ENCODE measurements at places on chromosomes 11 and 22.
A peak's percentile ranks its signal among the peaks of the same experiment; 100 is the strongest.

- no peak for DNase-seq
Observed at GRCh38 chr11:78033040-78033439, 10.0 kb upstream of the KCTD14 start.

DNA sequence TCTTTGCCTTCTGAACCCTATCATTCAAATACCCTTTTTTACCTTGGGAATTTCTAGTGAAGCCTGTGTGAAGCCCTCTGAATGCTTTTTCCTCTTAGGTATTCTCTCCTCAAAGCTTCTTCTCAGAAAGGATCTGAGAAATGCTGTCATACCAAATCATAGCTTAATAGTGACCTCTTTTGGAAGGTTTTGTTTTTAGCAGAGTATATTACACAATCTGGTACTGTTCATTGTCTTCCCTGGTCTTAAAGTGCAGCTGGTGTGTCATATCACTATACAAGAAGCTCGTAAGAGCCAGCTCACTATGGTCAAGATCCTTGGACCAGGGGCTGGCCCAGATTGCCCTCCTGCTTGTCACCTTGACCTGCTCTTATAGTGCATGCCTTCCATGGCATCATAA is 204.4 kb upstream of the ANO5 start:
- DNase-seq, result no peak

DNA sequence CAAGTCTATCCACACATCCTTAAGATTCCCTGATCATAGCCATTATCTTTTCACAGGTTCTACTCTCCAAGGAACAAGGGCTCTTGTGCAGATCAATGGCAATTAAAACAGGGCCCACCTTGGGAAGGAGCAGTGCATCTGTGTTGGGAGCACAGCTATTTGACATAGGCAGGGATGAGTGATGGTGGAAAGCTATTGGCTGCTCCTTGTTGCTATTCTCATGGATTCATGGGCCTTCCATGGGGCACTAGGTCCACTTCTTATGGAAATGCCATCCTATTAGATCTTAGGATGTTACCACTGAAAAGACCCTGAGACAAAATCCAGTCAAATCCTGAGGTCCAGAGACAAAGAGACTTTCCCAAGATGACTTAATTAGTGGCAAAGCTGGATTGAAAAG is 148.6 kb upstream of the MTNR1B start:
- DNase-seq, result no peak

DNA sequence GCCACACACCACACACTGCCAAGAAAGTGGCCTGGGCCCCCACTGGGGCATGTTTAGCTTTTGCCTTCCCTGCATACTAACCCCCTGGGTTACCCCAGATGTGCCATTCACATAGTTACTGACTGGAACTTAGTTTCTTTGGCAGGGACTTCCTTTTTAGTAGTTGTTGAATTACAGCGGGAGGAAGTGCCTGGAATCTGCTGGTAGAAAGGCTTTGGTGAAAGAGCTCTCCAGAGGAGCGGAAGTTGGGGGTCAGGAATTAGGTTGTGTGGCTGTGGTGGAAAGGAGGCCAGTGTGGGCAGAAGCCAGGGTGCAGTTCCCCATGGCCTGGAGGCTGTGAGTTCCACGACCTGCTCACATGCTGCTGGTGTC is 69.0 kb downstream of the MED15 start:
- no peak for DNase-seq

DNA sequence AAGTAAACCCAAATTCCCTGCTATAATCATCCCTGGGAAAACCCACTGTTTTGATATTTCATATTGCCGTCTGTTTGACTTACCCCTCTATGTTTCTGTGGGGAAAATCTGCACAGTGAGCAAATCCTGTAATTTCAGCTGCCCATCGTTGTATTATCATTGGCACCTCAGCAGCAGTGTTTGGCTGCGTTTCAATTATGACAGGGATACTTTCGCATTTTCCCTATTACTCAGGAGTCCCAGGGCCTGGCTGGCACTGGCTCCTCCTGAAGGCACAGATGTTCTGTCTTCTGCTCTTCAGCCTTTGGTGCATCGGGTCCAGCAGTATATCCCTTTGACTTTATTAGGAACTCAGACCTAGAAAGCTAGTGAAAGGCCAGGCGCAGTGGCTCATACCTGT is 12.2 kb upstream of the MMP12 start:
- no peak for DNase-seq

- DNase-seq, result no peak
Observed at GRCh38 chr11:29227811-29228210, 789.0 kb downstream of the KCNA4 start.

DNA sequence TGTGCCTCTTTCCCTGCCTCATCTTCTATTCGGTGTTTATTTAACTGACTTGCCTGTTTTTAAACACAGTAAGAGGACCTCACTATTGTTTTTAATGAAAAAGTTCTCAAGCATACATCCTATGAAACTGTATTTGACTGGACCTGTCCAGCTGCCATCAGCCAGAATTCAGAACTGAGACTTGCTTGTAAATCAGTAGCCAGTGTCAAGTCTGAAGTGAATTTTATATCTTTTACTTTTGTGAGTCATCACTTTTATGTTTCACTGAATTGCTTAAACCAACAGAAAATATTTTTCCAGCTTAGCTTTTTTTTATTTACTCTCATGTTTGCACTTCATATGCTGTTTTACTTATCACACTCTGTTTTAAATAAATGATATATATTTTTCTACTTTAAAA is 88.3 kb downstream of the LUZP2 start:
- DNase-seq, result no peak

DNA sequence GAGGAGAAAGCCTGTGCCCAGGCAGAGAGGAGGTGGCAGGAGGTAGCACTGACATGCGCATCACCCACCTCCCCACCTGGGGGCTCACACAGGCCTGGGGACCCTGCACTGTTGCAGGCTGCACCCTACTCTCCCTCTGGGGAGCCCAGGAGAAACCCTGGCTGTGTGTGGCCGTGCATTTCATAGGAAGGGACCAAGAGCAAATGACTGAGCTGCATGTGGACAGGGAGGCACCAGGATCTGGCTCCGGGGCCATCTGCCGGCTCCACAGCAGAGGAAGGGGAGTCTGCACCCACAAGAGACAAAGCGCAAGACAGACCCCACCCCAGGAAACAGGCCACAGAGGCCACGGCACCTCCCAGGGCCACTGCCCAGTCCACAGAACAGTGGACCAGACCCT is 22.7 kb downstream of the BID start:
- DNase-seq, result no peak

DNA sequence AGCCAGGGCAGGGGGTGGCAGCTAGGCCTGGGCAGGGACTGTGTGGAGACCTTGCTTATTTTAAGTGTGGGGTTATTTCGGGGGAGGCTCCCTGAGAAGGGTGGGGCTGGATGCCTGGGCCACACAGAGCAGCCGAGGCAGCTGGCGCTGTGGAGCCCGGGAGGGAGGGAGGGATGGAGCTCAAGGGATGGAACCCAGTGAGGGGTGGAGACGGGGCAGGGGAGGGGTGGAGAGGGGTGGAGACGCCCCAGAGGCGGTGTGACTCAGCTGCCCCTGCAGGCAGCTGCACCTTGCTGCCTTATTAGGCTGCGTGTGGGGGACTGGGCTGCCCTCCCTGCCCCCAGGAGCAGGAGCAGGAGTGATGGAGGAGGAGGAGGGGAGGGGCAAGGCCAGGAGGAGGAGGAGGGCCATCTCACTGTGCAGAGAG is 9.8 kb upstream of the TSSC4 start:
- peak; percentile 32 for DNase-seq

- DNase-seq, result no peak
Observed at GRCh38 chr11:16933291-16933690, 80.9 kb downstream of the PLEKHA7 start.

DNA sequence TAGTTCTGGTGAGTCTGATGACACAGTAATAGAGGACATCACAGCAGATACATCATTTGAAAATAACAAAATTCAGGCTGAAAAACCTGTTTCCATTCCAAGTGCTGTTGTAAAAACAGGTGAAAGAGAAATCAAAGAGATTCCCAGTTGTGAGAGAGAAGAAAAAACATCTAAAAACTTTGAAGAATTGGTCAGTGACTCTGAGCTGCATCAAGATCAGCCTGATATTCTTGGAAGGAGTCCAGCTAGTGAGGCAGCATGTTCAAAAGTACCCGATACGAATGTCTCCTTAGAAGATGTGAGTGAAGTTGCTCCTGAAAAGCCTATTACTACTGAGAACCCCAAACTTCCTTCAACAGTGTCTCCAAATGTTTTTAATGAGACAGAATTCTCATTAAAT is 38.7 kb downstream of the RTN3 start:
- no peak for DNase-seq

GRCh38 chr11:118621784-118622375 is 14.5 kb downstream of the PHLDB1 start:
- no peak for DNase-seq

GRCh38 chr22:24950272-24950902 is 2.1 kb upstream of the KIAA1671 start:
- no peak for DNase-seq

DNA sequence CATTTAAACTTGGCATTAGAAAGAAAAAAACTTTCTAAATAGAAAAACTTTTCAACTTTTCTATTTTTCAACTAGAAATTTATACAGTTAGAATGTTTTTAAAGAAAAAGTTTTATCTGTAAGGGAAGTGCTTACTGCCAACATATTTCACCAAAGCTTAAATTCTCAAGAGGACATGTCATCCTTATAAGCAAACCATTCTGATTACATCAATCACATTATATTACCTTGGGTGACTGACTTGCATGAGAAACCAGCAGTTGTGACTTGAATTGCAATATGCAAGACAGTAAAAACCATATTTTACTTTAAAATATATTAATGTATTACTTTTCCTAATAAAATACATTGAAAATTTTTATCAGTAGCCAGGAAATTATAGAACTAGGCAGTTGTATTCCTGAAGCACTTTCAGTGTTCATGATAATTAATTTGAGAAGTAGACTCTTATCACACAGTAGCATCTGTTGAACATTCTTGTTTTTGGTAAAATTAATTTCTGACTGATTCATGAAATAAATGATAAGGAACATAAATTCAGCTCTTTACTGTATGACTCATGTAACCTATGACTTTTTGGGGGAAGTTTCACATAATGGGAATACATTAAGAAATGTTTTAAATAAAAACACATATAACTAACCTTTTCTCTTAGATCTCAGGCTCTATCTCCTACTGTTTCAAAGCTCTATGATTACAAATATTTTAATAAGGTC is 345.0 kb upstream of the CCDC179 start:
- peak; percentile 26 for DNase-seq

GRCh38 chr22:49664891-49665290 is 162.8 kb downstream of the BRD1 start:
- no peak for DNase-seq

- DNase-seq, result no peak
Observed at GRCh38 chr11:19332476-19332875, 91.7 kb upstream of the E2F8 start.

DNA sequence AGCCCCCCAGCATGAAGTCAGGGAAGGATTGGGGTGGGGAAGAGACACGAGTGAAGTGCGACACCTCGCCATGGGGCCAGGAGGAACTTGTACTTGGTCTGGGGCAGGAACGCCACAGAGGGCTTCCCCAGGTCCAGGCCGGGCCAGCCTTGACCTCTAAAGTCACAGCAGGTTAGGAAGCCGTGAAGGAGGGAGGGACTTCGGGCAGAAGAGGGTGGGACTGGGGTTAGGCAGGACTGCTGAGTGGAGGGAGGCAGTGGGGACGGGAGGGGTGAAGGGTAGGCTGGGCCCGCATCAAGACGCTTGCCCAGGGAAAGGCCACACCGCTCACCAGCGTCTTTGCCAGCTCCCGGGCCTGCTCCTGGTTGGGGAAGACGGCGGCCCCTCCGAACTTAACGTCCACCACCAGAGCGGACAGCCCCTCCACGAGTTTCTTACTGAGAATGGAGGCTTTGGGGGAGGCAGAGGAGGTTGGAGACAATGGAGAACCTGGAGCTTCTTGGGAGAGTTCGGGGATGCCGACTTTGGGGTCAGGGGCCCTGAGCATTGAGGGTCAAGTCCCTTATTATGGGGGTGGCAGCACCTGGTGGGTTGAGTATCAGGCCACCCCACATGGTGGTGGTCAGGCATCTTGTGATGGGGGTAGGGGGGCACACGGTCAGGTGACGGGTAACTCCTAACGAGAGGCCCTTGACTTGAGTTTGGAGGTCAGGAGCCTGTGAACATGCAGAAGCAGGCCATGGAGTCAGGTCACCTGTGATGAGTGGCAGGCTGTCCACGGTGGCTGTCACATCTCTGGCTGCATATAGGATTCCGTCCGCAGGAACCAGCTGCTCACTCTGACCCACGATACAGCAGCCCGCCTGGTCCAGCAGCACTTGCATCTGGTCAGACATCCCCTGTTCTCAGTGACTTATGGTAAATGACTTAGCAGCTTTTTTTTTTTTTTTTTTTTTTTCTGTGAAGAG is 1.7 kb upstream of the SCO2 start:
- DNase-seq, result no peak

DNA sequence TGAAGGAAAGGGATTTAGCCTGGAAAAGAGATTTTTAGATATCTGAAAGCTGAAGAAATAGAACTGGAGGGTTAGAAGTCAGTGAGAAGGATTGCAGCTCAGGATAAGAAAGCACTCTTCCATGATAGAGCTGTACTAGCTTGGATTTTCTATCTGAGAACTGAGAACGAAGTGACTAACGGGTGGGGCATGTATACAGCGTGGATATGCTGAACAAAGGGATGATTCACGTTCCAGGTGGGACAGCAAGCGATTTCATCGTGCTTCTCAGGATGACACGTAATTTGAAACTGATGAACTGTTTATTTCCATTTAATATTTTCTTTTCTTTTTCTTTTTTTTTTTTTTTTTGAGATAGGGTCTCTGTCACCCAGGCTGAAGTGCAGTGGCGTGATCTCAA is 53.0 kb downstream of the GRAMD1B start:
- no peak for DNase-seq

GRCh38 chr22:38271927-38272372 is 860 bp downstream of the TMEM184B start:
- no peak for DNase-seq

DNA sequence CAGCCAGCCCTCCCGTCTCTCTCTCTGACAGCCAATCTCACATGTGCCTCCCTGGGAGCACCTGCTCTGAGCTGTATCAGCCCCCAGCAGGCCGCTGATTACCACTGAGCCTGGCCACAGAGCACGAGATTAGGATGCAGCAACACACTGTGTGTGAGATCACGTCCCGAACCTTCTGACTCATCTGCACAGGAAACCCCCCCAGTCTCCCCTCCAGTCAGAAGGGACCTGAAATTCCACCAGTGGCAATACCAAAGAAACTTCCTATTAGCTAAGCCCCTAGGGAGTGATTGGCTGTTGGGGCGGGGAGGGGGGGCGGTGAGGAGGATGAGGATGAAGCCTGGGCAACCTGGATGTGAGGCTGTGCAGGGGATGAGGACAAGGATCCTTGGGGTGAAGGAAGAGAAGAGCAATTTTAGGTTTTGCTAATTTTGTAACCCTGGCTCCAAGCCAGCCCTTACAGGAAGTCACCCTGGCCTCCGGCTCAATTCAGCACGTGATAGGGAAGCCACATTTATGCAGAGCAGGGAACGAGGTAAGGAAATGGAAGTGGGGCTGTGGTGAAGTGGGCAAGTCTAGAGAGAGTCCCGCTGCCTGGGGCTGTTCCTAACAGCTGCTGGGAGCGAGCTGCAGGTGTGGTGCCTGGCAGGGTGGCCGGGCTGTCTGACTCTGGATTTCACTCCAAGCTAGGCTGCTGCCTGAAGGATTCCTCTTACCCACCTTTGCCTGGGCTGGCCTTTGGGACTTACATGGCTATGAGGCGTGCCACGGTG is 1.9 kb downstream of the SLC43A3 start:
- DNase-seq, result peak; percentile 78

GRCh38 chr11:79538775-79539174 is 97.9 kb upstream of the TENM4 start:
- no peak for DNase-seq

- no peak for DNase-seq
Observed at GRCh38 chr22:45602004-45602733, 69.5 kb upstream of the ATXN10 start.

All from fibroblast of skin of left quadriceps (primary cell).